ENCODE measurements at places on chromosomes 3 and 15.

GRCh38 chr15:61623746-61624145, 394.6 kb upstream of the RORA start:
- DNase-seq: no peak

- peak; percentile 21 for DNase-seq
Measured at GRCh38 chr3:98733812-98734281, 29.3 kb upstream of the ST3GAL6 start.

DNA sequence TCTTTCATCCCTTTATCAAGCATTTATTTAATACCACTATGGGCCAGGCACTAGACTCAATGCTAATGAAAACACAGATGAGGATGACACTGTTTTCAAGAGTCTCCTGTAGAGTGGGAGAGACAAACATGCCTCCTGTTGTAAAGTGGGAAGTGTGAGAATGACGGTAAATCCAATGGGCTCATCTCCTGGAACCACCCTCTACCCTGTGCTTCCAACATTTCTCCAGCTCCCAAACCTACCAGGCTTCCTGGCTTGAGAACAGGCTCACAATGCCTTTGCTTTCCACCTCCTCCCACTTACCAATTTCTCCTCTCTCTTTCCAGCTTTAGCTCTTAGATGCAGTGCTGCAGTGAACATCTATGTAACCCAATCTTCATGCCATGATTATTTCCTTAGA, 54.1 kb upstream of the TBC1D23 start:
- DNase-seq: no peak

DNA sequence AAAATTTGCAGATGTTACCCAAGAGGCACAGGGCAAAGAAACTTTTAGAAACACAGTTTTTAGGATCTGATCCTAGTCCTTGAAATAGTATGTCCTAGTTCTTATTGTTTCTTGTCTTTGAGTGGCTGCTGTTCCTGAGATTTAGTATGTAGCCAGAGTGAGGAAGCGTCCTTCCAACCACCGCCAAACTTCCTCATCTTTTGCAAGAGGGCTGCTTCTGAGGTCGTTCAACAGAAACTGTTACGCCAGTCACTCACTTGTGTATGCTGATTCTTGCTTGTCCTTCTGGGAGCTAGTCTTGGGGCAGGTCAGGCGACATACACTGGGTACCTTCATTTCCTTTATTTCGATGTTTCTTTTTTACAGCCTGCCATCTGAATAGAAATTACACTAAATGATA, 577.3 kb upstream of the ZNF717 start:
- DNase-seq: no peak

DNA sequence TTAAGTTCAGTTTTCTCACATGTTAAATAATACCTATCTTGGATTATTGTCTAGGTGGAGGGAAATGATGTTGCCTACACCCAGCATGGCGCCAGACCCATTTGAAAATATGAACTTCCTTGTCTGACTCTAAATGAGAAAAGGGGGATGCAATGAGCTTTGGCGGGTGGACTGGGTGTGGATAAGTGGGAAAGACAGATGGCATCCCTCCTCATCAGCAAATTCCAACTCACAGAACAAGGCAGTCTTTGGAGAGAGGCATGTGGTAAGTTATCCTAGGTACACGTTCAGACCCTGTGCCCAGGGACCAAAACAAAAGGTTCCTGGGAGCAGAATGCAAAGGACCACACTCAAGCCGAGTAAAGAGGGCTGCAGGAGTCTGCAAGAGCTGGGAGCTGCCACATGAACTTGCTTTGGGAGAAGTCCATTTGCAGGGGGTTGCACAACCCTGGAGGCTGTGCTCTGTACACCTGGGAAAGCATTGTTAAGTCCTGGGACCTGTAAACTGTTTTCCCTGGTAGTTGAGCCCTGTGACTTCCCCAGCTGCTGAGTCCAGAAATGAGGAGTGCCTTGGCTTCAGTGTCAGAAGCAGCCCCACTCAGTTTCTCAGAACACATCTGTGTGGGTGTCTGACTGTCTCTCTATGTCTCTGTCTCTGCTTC, 102.3 kb upstream of the TPM1 start:
- no peak for DNase-seq

- no peak for DNase-seq
Measured at GRCh38 chr3:30649572-30650318, 43.3 kb downstream of the TGFBR2 start.

- no peak for DNase-seq
Measured at GRCh38 chr15:51405693-51406523, 64.5 kb downstream of the GLDN start.

DNA sequence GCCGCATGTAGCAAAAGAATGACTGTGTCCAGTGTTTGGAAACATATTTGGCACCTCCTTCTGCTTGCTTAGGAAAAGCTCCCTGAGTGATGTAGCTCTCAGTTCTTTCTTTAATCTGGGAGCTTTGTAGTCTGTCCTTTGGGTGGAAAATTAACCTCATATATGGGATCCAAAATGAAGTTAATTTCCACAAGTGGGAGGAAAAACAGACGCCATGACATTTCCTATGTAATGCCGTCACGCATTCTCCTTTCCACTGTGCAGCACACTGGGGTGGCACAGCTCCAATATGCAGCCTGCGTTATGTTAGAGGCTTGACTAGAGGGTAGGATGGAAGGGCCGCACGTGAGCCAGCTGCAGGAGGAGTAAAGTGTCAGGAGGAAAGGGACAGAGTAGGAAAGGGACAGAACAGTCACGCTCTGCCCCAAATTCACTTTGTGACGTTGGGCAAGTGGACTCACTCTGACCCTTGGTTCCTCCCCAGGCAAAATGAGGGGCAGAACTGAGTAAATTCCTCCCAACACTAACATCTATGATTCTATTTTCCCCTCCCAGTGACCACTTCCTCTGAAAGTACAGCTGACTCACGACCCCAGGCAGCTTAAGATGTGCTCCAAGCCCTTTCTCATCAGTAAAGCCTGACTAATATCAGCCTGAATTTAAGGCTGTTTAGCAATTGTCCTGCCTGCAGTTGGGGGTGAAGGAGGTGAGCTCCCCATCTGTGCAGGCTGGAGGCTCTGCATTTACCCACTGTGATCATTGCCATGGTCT, 176.5 kb upstream of the PFN2 start:
- DNase-seq: peak; percentile 55

DNA sequence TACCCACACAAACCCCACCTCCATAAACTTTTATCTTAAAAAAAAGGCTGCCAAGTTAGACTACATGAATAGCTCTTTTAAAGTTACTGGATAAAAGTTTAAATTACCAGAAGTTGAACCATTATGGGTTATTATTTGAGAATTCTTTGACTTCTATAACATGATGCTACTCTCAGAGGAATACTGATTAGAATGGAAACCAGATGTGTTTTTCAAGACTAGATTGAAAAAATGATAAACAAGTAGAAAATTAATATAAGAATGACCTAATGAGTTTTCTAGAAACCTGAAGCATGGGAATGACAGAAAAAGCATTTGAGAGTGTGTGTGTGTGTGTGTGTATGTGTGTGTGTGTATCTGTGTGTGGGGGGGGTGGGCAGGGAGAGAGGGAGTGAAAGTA, 12.4 kb upstream of the FGF7 start:
- DNase-seq: no peak

DNA sequence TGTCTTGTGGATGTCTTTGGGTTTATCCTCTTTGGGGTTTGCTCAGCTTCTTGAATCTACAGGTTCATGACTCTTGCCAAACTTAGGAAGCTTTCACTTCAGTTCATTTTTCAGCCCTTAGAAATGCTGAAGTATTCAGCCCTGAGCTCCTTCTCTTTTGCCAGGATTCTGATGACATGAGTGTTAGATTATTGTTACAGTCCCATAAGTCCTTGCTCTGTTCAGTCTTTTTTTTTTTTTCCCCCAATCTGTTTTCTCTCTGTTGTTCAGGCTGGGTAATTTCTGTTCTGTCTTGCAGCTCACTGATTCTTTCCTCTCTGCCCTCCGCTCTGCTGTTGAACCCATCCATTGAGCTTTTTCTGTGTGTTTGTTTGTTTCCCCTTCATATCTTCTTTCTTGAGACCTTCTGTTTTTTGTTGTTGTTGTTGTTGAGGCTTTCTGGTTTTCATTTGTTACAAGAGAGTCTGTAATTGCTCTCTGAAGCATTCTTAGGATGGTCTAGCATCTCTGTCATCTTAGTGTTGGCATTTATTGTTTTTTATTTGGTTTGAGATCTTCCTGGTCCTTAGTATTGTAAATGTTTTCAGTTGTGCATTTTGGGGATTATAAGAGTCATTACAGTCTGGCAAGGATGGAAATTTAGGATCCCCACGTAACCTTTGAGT, 18.4 kb downstream of the LRCH3 start:
- DNase-seq: no peak

DNA sequence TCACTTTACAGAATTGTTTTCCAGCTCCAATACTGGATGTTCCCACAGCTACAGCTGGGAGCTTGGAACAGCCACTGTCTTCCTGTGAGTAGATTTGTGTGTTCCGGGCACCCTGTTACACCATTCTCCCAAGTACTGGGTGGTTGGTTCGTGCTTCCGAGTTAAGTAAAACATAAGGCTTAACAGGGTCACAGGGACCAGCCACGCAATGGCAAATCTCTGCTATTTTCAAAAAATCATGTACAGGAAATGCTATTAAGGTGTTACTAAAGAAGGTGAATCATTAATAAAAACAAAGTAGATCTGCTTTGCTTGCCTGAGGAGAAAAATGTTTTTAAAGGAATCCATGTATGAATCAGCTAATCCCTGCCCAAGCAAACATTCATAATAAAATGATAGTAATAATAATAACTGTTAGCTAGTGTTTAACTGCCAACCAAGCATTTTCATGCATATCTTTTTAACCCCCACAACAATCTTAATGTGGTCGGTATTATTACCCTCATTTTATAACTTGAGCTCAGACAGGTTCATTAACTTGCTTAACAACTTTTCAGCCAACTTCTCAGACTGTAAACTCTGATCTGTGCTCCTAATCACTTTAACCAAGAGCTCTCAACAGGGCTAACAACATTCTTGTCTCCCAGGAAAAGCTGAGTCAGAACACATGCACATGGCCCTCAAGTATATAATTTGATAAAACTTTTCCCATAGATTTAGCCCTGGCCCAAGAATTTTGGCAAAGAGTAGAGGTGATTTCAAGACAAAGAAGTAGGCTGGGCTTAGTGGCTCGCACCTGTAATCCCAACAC, 2.7 kb upstream of the C2CD4A start:
- no peak for DNase-seq

GRCh38 chr3:171824824-171825221, 14.5 kb upstream of the PLD1 start:
- DNase-seq: peak; percentile 49

DNA sequence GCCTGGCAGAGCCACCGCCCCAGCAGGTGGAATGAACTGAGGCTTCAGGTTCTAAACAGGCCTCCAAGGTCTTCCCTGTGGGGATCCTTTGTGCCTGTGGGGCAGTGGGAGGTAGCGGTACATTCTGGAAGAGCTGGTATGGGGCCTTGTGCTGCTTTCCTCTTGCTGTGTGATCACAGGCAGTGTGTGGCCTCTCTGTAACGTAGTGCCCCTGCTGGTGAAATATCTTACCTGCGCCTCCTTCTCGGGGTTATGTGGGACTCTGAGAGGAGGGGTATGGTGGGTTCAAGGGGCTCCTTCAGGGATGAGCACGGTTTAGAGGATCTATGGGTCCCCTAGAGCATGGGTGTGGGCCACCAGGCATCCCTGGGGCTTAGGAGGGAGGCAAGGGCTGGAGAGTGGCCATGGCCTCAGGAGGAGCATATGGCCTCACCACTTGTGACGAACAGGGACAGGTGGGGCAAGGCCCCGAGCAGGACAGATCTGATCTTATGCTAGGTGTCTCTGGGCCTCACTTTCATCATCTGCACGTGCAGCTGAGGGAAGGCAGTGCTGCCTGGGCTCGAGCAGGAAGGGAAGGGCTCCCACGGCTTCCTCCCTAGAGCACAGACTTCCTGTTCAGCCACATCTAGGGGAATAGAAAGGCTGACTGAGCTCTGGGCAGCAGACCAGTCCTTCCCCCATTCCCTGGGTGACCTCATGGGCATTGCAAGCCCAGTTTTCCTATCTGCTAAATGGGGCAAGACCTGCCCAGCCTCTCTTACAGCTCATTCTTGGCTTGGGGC, 1.9 kb upstream of the ALS2CL start:
- peak; percentile 21 for DNase-seq

DNA sequence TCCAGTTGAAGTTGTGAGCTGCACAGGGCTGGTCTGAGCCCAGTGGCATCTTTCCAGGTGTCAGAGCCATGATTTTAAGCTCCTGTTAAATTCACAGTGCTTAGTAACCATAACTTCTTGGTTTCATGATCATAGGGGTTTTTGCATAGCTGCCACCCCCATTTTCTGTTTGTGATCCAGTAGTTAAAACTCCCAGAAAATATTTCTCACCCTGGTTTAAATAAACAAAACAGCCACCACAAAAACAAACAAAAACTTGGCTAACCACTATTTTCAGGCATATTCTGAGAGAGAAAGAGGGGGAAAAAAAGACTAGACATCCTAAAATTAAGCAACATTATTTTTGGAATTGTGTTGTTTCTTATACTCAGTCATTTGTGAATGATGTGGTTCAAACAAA, 175.3 kb downstream of the IGF1R start:
- no peak for DNase-seq

DNA sequence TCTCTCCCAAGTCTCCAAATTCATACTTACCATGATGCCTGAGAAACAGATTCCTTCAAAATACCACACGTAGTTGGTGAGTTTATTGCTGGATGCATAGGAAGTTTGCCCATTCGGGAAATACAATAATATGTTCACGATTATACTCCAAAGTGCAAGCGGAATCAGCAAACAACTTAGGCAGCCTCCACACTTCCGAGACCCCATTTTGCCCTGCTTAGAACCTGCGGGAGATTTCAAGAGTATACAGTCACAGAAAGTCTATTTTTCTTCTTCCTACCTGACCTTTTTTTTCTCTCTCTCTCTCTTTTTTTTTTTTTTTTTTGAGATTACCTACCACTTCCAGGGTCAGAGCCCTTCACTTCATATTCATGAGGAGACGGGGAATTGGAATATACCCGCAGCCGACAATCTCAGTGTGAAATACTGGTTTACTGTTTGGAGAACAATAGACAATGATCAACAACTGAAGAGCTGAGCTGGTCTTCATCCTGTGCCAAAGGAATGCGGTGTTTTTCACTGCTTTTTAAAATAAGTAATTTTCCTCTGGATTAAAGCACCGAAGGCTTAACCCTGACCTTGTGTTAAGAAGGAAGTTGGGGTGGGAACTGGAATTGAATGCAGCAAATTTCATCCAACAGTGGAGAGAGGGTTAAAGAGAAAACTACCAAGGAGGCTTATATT, at the start of gene TM4SF18:
TSS of gene TM4SF18 (minus strand) at position 461 of the 684 bp plus-strand sequence. CDS start at position 207, 254 bp downstream.
- no peak for DNase-seq

DNA sequence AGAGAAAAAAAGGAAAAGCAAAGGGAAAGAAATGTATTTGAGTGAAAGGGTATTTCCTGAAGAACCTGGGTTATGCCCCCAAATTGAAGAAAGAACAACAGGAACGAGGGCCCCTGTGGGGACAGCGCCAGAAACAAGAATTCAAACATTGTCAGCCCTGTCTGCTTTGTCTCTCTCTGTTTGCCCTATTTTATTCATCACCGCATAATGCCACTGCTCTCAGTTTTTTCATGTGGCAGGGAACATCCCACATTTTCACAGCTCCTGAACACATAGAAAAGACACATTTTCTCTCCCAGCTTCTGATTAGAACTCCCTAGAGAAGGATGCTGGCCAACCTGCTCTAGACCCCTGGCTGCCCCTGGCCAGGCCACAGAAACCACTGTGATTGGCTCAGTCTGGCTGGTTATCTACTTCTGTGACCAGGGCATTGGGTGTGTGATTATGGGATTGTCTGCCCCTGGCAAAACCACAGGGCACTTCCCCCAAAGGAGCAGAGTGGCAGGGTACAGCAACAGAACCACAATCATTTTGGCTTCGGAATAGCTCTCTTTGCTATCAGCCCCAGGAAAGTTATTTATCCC, 31.3 kb upstream of the CCDC54 start:
- DNase-seq: no peak

All from urothelium cell line (cell line).